Hematopoietic multipotent progenitor cell treated with erythropoietin and hydrocortisone succinate and interleukin-3 and kit ligand, for 8 days (in vitro differentiated cells): ENCODE measurements at places on chromosomes 5 and 9.

DNA sequence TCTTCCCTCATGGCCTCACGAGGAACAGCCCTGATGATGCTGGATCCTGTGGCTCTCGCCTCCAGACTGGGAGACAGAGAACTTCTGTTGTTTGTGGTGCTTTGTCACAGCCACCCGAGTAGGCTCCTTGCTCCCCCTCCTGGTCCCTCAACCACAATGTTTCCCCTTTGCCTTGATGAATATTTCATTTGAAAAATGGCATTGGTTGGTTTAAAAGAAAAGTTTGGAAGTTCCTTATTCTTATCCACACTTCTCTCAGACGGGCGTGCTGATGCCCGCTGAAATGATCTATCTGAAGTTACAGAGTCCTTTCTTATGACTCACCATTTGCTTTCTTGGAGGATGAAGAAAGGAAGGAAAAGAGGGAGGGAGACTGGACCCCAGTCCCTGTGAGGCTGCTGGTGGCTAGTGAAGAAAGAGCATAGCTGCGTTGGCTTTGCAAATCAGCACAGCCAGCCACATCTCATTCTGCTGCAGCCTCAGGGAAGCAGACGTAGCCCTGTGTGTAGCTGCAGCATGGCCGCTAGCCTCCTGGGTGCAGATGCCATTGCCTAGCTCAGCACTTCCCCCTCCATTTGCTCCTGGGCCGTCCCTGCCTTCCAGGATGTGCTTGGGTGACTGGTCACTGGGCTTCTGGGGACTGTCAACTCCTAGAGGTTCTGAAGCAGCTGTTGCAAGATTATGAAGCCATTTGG, 185.9 kb downstream of the ERCC6L2 start:
- peak; percentile 54 for DNase-seq

DNA sequence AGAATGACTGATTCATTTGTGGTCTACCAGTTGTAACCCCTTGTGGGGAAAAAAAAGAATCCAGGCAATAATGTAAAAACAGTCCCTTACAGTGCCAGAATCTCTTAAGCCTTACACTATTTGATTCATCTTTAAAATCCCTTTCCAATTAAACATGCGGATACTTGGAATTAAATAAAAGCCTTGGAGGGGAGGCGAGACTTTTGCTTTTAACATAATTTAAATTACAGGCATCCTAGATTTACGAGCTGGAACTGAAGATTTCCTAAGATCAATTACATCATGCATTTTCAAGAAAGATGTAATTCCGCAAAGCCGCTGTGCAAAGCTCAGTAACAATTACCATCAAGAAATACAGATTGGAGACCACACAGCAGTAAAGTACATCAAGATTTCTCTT, 370.2 kb downstream of the MTRR start:
- DNase-seq: no peak

GRCh38 chr5:6780802-6781391, 67.7 kb downstream of the TENT4A start:
- DNase-seq: peak; percentile 58

GRCh38 chr5:91632871-91633270, 249.8 kb upstream of the ARRDC3 start:
- no peak for DNase-seq

- no peak for DNase-seq
These were observed 648.9 kb upstream of the KLF4 start for GRCh38 chr9:108138516-108138915.

- DNase-seq: no peak
These were observed 467.2 kb downstream of the KIF4B start for GRCh38 chr5:155480731-155481131.

DNA sequence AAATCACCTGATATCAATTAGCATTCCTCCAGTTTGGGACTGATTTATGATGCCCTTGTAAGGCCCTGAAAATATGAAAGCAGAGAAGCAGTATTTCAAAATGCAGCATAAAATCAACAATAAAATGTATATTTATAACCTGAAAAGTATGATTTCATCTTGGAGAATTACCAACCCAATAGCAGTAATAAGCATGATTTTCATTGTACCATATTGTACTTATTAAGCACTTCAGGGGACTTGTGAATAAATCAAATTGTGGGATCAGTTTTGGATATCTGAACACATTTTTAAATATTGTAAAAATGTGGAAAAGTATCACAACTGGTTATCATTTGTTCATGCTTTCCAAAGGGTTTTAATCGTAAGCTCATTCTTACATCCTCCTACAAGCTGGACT, 250.8 kb downstream of the DMRT2 start:
- no peak for DNase-seq

DNA sequence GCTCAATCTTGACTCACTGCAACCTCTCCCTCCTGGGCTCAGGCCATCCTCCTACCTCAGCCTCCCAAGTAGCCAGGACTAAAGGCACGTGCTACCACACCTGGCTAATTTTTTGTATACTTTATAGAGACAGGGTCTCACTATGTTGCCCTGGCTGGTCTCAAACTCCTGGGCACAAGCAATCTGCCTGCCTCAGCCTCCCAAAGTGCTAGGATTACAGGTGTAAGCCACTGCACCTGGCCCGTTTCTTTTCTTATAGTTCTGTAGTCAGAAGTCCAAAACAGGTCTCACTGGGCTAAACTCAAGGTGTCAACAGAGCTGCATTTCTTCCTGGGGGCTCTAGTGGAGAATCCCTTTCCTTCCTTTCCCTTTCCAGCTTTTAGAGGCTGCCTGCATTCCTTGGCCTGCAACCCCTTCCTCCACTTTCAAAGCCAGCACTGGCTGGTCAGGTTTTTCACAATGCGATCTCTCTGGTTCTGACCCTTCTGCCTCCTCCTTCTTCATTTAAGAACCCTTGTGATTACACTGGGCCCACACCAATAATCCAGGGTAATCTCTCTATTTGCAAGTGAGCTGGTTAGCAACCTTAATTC, 16.3 kb downstream of the IRF1 start:
- DNase-seq: no peak

DNA sequence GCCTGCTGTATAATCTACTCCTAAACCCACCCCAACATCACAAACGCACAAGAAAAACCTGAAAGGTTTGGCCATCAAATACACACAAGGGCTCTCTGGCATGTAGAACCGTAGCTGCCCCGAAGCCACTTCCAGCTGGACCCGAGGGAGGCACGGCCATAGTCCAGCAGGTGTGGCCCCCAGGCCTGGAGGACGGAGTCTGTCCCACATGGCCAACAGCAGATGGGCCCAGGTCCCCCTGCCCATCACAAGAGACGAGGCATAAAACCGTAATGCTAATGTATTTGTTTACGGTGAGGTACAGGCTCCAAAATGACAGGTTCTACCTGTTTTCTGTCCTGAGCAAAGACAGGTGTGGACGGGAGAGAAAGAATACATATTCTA, 234.2 kb downstream of the SYK start:
- DNase-seq: no peak

- no peak for DNase-seq
These were observed 80.9 kb upstream of the PLPP6 start for GRCh38 chr9:4581035-4581760.

GRCh38 chr9:124132671-124133147, 121.1 kb downstream of the LHX2 start:
- DNase-seq: no peak

GRCh38 chr9:89488936-89489335, 9.0 kb downstream of the SEMA4D start:
- DNase-seq: no peak

DNA sequence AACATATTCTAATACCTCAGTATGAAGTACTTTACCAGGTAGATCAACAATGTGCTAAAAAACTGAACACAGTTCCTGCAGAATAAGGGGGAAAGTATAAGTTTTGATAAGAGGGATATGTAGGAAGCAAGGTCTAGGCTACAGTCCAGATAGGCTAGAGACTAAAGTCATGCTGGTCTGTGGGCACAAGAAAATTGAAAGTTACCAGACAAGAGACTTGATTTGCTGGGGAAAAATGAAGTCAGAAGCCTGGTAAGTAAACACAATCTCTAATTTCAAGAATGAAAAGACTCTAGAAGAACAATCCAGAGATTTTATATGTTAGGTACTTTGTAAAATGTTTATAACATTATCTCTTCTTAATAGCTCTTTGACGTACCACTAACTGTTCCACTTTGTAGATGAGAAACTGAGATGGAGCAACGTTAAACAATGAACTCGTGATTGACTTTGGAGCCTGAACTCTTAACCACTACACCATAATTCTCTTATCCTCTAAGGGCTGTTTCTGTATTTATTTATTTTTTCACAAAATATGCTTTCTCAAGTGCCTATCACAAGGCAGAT, 19.5 kb downstream of the ADAMTS6 start:
- no peak for DNase-seq

- no peak for DNase-seq
These were observed 379.1 kb downstream of the PSAT1 start for GRCh38 chr9:78676009-78676408.

DNA sequence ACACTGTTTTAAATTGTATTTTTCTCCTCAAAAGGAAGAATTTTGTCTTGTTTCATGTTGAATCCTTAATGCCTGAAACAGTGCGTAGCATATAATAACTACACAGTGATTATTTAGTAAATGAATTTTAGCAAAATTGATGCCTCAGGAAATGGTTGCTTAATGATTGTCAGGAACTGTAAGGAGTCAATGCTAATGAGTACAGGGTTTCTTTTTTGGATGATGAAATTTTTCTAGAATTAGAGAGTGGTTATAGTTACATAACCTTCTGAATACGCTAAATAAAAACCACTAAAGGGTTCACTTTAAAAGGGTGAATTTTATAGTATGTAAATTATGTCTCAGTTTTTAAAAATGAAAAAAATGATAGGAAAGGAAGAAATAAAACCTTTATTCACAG, 14.9 kb downstream of the FAM151B start:
- DNase-seq: no peak

DNA sequence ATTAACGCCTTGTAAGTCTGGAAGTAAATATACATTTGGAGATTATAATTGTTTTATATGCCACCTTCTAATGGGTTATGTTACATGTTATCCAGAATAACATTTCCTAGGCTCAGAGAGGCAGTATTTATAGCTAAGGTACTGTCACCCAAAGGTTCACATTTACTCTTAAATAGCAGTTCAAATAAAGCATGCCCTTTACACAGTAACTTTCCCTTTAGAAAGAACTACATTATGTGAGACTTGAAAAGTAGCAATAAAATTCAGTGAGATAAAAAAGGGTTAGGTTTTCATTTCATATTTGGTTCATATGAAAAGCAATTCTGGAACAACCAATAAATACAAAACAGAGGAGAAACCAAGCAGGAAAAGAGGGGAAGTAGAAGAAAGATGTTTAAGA, 35.1 kb downstream of the SKIC3 start:
- no peak for DNase-seq

DNA sequence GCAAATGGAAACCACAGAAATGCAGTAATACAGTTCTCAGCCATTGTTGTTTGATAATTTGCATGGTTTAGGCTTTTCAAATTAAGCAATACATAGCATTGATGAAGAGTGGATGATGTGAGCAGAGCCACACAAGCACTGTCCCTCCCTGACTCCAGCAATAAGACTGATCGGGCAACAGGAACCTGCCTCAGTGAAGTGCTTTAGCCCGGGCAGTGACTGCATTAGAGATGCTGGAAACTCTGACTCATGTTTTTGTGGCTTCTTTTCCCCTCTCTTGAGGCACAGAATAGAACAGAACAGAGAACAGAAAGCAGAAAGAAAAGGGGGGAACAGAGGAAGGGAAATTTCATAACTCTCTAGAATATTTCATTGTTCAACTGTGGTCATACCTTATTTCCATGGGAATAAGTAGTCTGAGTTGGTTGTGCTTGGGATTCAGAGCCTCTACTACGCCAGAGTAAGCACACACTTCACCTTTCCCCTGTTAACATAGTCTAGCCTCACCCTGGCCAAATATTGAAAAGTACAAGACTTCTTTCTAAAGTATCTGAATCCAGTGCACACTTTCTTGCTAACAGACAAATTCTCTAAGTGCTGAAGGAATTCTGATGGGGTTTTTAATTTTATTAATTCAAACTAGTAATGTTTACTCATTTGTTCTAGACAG, 164.8 kb upstream of the VCAN start:
- DNase-seq: peak; percentile 21

GRCh38 chr5:119338326-119338946, 17.4 kb upstream of the TNFAIP8 start:
- no peak for DNase-seq

GRCh38 chr5:44727100-44727499, 81.6 kb upstream of the MRPS30 start:
- no peak for DNase-seq

DNA sequence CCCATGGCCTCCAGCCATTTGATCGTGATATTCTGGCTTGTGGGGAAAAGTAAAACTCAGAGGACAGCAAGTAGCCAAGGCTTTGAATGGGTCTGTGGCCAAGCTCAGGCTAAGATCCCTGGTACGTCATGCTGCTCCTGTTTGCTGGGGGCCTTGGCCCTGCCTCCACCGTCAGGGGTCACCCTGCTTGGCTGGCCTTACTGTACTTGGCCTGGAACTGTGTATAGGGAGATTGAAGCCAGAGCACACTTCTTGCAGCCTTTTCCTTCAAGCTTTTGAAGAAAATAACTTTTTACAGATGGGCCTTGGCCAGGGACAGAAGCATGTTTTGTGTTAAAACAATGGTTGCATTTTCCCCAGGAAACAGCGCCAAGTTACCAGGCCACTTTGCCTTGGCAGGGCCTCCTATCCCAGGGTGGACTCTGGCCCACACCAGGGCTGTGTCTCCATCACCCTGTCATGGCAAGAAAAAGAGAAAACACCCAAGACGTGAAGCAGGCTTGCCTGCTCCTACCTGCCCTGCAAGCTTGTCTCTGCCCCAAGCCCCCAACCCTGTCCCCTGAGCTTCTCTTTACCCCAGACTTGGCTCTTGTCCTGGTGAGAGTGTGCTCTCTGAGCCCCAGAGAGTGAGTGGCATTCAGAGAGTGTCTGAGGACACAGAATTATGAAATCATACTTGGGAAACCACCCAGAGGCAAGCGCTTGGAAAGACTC, 286.9 kb downstream of the GADD45G start:
- no peak for DNase-seq

GRCh38 chr5:125251703-125252102, 505.3 kb upstream of the ZNF608 start:
- DNase-seq: no peak

DNA sequence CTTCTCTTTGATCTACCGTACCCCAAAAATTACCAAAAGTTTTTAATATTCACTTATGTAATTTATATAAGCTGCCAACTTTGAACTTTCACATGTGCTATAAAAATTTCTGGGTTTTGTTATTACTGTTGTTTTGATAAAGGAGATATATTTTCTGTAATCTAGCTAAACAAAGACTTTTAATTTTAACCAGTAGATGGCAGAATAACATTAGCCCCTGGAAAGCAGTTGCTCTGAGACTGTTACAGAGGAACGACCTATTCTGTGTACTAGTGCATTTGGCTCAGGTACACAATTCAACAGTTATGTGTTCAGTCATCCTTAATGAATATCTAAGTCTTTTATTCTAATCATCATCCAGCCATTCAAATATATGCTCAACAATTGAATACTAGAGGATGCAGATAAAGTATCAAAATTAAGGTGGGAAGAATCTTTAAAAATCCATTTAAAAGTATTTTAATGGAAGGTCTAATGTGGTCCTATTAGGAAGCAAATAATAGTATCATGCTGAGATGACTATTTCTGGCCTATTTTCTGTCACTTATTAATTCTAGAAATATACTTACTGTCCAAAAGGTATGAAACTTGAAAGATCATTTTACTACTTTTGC, 8.6 kb downstream of the KLHL9 start:
- peak; percentile 73 for DNase-seq
